Daoy (cell line): ENCODE measurements at places on chromosomes 6 and 20. TPM values are rescaled to one million over a fixed set of nuclear protein-coding genes. Genes with fewer than 3 reads are reported as not detected.
A peak's percentile ranks its signal among the peaks of the same experiment; 100 is the strongest.

DNA sequence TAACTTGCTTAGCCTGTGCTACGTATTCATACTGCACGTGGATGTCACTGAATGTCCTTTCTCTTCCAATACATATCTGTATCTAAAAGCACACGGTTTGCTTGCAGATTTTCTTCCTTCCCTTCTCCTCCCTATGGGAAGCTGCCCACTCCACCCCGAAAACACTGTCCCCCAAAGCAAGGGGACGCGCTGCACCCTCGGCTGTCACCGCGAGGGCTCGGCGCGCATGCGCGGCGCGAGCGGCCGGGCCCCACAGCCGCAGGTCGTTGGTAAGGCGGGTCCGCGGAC, 659 bp downstream of the TMX4 start:
- peak; percentile 68 for DNase-seq

DNA sequence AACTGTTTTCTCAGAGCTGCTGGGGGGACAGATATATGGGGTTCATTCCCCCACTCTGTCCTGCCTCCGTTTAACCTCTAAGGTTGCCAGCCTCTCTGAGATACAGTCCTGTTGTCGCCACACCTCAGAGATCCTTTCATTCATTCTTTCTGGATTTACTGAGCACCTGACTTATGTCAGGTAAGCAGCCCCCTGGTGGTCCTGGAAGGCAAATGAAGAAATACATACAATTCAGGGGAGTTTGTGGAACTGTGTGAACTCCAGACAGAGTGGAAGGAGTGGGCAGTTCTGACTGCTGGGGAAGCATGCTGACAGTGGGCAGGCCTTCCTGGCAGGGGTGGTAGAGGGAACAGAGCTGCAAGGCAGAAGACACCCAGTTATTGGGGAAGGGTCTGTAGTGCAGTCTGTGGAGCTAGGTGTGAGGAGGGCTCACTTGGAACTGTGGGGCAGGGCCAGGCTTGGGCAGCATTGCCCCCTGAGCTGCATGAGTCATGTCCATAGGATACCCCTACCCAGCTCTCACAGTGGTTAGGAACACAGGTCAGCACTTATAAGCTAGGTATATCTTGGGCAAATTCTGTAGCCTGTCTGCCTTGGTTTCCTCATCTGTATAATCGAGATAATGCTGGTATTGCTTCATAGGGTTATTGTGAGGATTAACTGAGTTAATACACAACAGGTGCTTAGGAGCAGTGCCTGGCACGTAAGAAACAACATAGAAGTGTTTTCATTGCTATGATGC, 12.8 kb upstream of the SGK2 start:
- DNase-seq, result no peak

DNA sequence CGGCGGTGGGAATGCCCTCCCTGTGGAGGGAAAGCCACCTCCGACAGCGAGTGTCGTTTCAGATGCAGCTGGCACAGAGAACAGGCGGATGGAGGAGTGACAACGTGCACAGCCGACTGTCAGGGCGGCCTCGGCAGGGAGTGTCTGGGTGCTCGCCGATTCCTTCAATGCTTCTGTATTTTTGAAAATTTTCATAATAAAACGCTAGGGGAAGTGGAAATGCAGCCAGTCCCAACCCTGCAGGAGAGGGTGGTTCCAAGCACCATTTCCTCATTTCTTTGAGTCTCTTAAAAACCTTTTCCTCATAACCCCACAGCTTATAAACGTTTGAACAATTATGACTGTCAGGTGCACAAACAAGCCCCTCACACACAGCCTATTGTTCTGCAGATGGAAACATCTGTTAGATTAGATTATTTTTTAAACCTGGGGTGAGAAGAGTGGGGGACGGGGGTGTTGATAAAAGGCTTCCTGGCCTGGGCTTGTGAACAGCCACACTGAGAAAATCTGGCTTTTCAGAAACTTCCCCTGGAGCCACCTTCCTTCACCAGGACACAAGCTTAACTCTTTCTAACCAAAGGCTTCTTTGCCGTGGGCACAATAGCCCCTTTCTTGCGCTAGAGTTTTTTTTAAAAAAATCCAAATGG, 228.9 kb downstream of the ANKRD60 start:
- DNase-seq, result no peak

Gene FAM184A
- 3.8 and 4.8 TPM in 2 replicates for total RNA-seq

DNA sequence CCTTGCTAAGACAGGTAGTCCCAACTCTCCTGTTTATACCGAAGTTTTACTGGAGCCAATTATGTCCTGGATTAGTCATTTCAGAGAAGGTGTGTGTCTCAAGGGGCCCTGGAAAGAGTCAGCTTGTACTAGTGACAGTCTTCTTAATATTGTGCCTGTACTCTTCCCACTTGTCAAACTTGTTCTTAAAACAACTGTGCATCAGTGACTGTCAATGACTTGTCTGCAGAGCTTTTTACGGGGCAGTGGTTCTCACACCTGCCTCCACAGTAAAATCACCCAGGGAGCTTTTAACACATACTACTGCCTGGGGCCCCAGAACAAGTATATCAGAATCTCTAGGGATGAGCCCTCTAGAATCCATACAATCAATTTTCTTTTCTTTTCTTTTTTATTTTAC, 28.4 kb upstream of the GLP1R start:
- DNase-seq, result no peak

GRCh38 chr20:46122071-46122470, 4.0 kb downstream of the CD40 start:
- DNase-seq, result peak; percentile 85

DNA sequence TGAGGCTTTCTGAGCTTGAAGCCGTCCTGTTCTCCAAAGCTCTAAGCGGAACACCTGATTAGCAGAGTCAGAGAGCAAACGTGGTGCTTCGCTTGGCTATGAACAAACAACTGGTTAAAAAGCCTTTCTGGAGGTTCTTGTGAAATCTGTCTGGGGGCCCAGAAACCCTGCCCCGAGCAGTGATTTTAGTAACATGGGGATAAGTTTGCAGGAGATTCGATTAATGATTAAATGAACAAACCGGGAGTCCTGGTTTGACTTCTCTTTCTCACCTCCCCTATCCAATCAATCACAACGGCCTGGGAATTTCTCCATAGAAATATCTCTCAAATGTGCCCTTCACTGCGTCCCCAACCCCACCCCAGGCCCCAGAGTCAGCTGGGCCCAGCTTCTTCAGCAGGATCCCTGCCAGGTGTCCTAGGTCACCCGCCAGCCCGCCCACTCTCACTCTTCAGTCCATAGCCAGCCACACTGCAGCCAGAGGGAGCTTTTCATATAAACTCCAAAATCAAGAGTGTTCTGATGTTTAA, 43.6 kb downstream of the ZDHHC14 start:
- DNase-seq, result no peak

- DNase-seq, result no peak
These were observed 581.0 kb upstream of the MAP3K7 start for GRCh38 chr6:91167846-91168245.

DNA sequence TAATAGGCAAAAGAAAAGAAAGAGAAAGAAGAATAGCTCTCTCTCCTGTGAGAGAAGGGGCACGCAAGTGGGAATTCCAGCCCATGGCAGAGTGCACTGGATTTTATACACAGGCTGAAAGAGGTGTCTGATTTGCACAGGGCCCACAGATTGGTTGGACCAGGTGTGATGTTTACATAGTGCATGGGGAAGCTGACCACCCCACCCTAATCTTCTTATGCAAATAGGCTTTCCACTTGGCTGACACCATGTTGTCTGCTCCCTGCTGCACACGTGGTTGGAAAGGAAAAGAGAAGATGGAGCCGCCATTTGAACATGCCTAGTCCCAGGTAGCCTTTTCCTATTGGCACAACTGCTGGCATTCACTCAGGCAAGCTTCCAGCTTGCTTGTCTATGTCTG, 20.2 kb downstream of the MICA start:
- no peak for DNase-seq

Gene CCN6
- total RNA-seq, result not detected in 2 replicates

Gene OR2H2
- not detected in 2 replicates for total RNA-seq

DNA sequence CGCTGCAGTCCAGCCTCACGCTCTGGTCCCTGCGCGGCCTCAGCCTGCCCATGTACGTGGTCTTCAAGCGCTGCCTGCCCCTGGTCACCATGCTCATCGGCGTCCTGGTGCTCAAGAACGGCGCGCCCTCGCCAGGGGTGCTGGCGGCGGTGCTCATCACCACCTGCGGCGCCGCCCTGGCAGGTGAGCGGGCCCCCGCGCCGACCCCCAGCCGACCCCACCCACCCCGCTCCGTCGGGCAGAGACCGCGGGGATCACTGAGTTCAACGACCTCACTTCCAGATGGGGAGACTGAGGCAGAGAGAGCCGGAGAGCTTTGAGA, 545 bp downstream of the SLC35D3 start:
- DNase-seq, result no peak

- no peak for DNase-seq
These were observed 50.0 kb upstream of the EZR start for GRCh38 chr6:158868890-158869825.

Gene DCDC2
- 0.24 and 0.51 TPM in 2 replicates for total RNA-seq

- DNase-seq, result no peak
These were observed 34.8 kb upstream of the BAG2 start for GRCh38 chr6:57137350-57137749.

Gene SIM1
- 0.51 and 0.77 TPM in 2 replicates for total RNA-seq

- DNase-seq, result no peak
These were observed 83.2 kb downstream of the CDC5L start for GRCh38 chr6:44470746-44471145.

DNA sequence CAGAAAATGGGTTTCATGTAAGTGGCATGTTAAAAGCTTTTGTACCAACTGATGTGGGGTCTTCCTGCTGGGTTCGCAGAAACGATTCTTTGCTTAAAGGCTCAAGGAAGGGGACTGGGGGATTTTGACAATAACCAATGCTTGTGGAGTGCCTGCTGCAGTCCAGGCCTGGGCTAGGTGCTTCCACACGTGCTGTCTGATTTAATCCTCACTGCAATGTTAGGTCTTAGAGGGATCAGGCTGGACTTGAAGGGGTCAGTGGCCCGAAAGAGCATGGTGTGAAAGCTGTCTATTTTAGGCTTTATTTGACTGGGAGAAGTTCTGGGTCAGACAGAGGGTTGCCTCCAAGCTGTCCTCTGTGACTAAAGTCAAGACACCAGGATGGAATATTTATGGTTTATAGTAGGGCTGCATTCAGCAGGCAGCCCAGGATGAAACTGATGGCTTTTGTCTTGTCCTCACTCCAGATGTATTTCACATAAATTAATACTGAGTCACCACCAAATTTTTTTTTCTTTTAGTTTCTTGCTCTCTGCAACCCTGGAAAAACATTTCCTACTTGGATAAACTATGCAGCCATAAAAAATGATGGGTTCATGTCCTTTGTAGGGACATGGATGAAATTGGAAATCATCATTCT, 219.1 kb downstream of the ZMYND8 start:
- no peak for DNase-seq

Gene COL12A1
- total RNA-seq, result 5.5 and 6.6 TPM in 2 replicates

Gene ANKRD6
- 1.1 and 4.1 TPM in 2 replicates for total RNA-seq

- no peak for DNase-seq
These were observed 4.1 kb downstream of the BPI start for GRCh38 chr20:38308047-38308438.
